ENCODE measurements at places on chromosomes 4 and X. TPM values are rescaled to one million over a fixed set of nuclear protein-coding genes. Genes with fewer than 3 reads are reported as not detected.

GRCh38 chrX:63506320-63506719 lies 155.2 kb upstream of the SPIN4 start:
- DNase-seq, result no peak

GRCh38 chr4:102429553-102429952 lies 71.6 kb upstream of the NFKB1 start:
- DNase-seq, result no peak

- no peak for DNase-seq
These were observed 326.3 kb downstream of the RAPGEF2 start for GRCh38 chr4:159428975-159429692.

DNA sequence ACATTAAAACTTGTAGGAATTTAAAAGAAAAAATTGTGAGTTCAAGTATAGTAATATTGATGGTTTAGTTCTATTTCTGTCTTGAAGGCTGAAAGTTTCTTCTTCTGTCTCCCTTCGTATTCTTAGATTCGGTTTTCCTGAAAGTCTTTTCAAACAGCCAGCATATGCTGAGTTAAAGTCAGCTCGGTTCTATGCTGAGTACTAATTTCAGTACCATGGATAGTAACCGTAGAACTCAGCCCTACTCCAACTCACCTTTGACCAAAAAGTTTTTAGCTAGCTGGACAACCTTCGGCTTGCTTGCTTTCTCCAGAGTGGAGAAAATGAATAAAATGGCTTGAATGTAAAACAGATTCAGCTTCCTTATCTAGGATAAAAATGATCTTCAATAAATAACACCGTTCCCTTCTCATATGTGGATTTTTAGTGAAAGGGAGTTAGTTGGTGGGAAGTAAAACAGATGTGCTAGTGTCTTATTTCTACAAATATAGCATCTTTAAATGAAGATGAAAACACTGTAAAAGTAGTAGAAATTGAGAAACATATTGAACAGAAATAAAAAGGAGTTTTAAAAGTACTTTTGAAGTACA lies 5.2 kb downstream of the POU4F2 start:
- no peak for DNase-seq

DNA sequence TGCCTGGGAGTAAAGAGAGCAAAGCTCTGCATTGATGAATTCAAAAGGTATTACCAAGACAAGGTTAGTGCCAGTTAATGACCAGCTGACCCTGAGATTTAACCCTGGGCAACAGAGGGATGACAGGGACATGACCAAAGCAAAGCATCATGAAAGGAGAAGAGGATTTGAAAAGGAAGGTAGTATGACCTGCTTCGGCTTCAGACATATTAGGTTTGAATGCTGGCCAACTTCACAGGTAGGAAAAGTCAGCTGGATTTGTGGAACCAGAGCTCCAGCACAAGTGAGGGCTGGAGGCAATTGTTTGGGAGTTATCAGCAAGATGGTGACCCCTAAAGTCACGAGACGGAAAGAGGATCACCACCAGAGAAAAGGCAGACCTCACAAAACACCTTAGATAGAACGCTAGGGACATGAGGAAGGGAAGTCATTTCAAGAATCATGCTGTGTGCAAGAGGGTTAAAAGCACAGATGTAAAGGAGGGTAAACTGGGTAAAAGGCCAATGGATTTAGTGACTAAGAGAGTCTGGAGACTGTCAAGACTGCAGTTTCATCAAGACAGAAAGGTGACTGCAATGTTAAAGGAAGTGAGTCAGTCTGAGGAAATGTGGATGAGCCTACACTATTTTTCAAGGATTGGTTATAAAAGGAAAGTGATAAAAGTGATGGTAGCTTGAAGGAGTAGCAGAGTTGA lies 45.6 kb downstream of the SH3RF1 start:
- peak; percentile 55 for DNase-seq

DNA sequence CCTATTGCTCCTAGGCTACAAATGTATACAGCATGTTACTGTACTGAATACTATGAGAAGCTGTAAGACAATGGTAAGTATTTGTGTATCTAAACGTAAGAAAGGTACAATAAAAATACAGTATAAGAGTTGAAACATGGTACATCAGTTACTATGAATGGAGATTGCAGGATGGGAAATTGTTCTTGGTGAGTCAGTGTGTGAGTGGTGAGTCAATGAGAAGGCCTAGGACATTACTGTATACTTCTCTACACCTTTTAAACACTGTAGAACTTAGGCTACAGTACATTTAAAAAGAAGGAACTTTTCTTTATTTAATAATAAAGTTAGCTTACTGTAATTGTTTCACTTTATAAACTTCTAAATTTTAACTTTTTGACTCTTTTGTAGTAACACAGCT lies 2603.2 kb downstream of the PCDH7 start:
- no peak for DNase-seq

GRCh38 chr4:113784497-113785250 lies 23.1 kb upstream of the CAMK2D start:
- no peak for DNase-seq

DNA sequence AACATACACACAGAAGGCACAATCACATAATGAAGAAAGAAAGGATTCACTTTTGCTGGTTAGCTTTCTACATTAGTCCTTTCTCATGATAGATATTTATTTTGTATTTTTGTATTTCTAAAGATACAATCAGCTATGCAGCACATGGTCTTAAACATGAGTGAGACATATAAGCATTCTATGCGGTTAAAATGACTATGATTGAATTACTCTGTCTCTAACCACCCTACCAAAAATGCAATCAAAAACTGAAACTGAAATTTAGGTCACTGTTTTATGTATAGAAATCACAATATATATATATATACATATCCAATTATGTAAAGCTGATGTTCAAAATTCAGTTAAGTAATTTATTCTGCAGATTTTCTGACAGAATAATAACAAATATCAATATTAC lies 21.9 kb downstream of the CXXC4 start:
- DNase-seq, result no peak

GRCh38 chrX:42151808-42152207 lies 228.5 kb upstream of the CASK start:
- no peak for DNase-seq

DNA sequence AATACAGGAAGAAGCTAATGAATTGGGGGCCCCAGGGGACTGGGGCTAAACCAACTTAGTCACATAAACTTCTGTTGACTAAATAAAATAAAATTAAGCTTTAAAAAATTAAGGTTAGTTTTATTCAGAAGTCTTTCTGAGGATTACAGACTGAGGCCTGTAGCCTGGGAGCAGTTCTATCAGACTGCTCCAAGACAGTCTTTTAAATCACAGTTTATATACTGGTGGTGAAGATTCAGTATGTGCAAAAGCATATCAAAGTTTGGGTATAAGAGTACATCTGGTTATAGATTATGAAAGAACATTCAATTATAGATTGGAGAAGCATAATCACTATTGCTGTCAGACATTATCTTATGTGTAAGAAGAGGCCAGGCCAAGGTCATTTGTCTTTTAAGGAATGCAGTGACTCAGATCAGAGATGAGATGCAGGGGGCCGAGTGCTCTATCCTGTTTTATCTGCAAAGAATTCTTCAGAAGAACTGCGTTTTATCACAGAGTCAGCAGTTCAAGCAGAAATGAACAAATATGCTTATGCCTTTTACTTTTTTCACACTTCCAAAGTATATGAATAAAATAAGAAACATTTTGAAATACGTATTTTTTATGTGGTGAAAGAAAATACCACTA lies 109.4 kb downstream of the PDHA2 start:
- no peak for DNase-seq

DNA sequence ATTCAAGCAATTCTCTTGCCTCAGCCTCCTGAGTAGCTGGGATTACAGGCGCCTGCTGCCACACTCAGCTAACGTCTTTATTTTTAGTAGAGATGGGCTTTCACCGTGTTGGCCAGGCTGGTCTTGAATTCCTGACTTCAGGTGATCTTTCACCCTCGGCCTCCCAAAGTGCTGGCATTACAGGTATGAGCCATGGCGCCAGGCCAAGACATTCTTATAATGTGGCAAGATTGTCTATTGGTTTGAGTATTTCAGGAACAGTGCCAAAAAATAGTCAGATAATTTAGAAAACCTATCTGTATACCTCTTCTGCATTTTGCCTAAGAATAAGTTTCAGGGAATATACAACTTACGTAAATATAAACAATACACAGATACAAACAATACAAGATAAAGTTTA lies 136.8 kb downstream of the TMA16 start:
- DNase-seq, result no peak

GRCh38 chr4:5759236-5760075 lies 48.5 kb downstream of the EVC start:
- DNase-seq, result no peak

GRCh38 chrX:85914431-85914830 lies 132.9 kb downstream of the CHM start:
- DNase-seq, result no peak

DNA sequence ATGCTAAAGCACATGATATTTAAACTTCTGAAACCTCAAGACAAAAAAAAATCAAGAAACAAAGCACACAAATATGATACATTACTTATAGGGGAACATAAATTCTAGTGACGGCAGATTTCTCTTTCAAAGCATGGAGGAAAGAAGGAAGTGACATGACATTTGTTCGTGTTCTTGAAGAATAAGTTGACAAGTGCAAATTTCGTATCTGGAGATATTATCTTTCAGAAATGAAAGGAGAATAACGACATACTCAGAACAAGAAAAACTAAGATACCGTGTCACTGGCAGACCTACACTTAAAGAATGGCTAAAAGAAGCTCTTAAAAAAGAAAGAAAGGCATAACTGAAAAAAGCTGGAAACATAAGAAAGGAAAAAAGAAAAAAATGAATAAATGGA lies 16.6 kb downstream of the CENPVL2 start:
- no peak for DNase-seq

- no peak for DNase-seq
These were observed 63.7 kb upstream of the VEGFC start for GRCh38 chr4:176856421-176856820.

DNA sequence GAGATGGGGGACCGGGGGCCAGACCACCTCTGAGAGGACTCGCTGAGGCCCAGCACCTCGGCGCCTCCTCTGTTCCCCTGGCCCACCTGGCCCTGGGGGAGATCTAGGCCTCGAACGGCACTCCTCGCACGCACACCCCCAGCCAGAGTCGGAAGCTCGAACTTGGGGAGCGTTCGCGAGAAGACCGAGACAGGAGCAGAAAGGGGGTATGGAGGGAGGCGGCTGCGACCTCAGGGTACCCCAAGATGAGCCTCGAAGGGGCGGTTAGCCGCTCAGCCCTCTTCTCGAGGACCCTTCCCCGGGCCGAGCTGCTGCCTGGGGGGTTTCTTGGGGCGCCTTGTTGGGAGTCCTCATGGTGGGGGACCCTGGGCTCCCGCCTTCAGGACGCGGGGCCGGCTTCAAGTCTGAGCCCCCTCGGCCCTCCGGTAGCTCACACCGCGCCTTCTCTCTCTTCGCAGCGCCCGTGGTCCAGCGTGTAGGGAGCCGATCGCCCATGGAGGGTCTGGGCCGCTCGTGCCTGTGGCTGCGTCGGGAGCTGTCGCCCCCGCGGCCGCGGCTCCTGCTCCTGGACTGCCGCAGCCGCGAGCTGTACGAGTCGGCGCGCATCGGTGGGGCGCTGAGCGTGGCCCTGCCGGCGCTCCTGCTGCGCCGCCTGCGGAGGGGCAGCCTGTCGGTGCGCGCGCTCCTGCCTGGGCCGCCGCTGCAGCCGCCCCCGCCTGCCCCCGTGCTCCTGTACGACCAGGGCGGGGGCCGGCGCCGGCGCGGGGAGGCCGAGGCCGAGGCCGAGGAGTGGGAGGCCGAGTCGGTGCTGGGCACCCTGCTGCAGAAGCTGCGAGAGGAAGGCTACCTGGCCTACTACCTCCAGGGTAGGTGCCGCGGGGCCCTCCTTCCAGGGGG lies 706 bp downstream of the DUSP9 start:
- DNase-seq, result no peak

DNA sequence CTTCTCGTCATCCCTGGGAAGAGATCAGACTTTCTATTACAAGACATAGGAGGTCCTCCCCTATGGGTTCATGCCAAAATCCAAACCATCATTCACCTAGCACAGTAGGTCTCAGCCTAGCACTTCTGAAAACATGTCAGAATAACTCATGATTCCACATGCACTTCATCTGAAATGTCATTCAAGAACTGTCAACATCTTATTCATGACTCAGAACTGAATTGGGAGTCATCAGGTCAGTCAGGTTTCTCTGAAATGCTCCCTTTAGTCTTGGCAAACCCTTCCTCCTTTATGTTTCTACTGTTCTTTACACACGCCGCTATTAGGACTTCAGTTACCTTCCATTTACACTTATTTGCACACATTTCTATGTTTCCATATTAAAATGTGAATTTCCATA lies 67.2 kb downstream of the ANTXR2 start:
- DNase-seq, result no peak

DNA sequence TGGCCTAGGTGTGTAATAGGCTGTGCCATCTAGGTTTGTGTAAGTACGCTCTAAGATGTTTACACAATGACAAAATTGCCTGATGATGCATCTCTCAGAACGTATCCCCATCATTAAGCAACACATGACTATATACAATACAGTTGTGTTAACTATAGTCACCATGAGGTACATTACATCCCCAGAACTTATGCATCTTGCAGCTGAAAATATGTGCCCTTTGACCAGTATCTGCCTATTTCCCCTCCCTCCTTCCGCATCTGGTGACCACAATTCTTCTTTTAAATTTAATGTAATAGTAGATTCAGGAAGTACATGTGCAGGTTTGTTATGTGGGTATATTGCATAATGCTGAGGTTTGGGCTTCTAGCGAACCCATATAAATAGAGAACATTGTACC lies 239.8 kb upstream of the IL1RAPL1 start:
- no peak for DNase-seq

GRCh38 chr4:31146366-31146765 lies 426.2 kb downstream of the PCDH7 start:
- DNase-seq, result no peak

DNA sequence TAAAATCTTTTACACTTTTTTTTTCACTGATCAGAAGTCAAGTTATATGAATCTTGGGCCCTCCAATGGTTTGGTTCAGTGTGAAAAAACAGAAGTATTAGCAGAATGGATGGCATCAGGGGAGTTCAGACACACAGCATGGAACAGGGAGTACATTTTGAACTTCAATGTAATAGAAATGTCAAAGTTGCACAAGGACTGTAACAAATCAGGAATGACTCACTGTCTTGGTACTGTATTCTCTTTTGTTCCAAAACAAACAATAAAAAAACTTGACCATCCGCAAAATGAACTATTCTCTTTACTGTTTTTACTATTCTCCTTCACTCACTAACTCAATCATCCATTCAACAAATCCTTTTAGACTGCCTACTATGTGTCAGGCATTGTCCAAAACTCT lies 401.0 kb downstream of the FSTL5 start:
- DNase-seq, result no peak

- no peak for DNase-seq
These were observed 223.4 kb downstream of the VEGFC start for GRCh38 chr4:176569301-176569700.

- no peak for DNase-seq
These were observed 570.6 kb downstream of the SPRY1 start for GRCh38 chr4:123966990-123967769.

The PHKA1 gene
- total RNA-seq, result 8.9 TPM

The FGG gene
- total RNA-seq, result not detected

The BGN gene
- total RNA-seq, result 77.8 TPM

The TCEAL9 gene
- total RNA-seq, result 57.4 TPM

The GRPR gene
- total RNA-seq, result 10.8 TPM

The GSPT2 gene
- total RNA-seq, result 6.4 TPM

The TSC22D3 gene
- total RNA-seq, result 1,047 TPM

The ADH5 gene
- 466 TPM for total RNA-seq

The SSX3 gene
- total RNA-seq, result not detected

The REELD1 gene
- 0.83 TPM for total RNA-seq

The FDCSP gene
- total RNA-seq, result not detected
